T-helper 1 cell (primary cell): ENCODE measurements at places on chromosomes 6 and 20.

DNA sequence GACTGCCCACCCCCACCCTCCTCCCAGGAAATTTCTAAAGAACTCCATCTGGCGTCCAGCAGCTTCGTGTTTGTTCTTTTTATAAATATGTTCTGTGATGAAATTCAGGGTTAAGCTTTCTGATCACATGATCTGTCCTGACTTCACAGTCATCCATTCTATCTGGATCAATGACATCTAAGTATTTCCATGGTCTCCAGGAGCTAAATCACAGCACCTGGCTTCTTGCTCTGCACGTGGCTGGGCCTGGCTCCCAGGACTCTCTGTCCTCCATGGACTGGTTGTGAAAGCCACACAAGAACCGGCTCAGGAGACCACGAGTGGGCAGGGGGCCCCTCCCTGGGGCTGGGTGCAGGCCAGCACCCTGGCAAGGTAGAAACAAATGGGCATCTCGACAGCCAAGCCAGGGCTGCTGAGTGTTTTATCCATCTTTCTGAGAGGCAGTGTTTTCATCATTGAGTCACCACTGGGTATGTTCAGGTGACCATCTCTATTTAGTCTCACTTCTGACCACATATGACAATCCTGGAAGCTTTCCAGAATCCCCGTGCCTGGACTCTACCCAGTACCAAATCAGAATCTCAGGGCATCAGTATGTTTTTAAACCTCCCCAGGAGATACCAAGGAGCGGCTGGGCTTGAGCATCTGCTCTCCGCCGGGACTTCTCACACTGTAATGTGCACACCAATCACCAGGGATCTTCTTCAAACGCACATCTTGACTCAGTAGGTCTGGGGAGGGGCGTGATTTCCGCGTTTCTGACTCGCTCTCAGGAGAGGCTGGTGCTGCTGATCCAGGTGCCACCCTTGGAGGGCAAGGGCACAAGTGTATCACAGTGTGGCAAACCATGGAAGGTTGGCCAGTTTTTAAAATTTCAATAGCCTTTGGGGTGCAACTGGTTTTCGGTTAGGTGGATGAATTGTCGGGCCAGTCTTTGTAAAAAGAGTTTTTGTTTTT, 31.6 kb upstream of the PXDC1 start:
- DNase-seq = no peak

GRCh38 chr6:1562171-1562955, 47.4 kb upstream of the FOXC1 start:
- DNase-seq = no peak

DNA sequence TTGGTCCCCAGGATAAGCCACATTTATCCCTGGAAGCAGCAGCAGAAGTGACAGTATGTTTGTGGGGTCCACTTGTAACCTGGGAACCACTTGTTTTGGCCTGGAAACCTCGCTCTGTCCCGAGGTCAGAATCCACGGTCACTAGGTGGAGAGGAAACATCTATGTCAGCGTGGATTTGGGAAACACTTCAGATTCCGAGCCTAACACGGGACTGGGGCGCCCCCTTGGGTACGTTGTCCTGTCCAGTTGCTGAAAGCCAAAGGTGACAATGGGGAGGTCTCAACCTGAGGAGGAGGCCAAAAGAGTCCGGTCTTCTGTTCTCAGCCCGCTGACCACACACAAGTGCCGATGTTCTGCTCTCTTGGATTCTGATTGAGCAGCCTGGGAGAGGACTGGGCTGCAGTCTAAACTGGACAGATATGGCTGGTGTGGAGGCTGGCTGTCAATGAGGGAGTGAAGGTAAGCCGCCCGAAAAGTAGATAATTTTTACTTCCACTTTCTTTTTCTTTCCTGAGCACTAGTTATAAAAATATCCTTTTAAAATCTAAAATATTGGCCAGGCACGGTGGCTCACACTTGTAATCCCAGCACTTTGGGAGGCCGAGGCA, 4.9 kb upstream of the ZFP57 start:
- DNase-seq = no peak

- no peak for DNase-seq
Observed at GRCh38 chr6:146925846-146926245, 278.4 kb upstream of the STXBP5 start.

GRCh38 chr20:43691928-43692524, 25.1 kb downstream of the MYBL2 start:
- DNase-seq = peak; percentile 44

- DNase-seq = peak; percentile 78
Observed at GRCh38 chr20:25739615-25740320, 43.1 kb upstream of the ZNF337 start.

DNA sequence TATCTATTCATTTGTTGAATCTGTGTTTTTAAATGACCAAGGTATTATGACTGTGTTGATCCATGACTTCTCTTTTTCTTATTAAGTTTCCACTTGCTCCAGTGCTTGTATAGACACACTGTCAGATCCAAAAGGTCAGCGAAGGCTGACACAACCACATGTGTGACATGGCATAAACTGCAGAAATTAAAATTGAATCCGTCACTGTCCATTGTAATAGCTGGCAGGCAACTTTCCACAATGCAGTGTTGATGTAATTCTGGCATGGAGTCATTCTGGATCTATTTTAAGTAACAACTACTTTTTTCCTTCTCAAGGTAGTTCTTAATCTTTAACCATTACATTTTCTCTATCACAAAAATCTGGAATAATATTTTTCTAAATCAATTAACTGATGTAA, 145.3 kb downstream of the AIG1 start:
- no peak for DNase-seq

GRCh38 chr6:162533009-162533400, 194.6 kb downstream of the PRKN start:
- DNase-seq = no peak

- no peak for DNase-seq
Observed at GRCh38 chr20:41286240-41286851, 31.2 kb downstream of the ZHX3 start.

DNA sequence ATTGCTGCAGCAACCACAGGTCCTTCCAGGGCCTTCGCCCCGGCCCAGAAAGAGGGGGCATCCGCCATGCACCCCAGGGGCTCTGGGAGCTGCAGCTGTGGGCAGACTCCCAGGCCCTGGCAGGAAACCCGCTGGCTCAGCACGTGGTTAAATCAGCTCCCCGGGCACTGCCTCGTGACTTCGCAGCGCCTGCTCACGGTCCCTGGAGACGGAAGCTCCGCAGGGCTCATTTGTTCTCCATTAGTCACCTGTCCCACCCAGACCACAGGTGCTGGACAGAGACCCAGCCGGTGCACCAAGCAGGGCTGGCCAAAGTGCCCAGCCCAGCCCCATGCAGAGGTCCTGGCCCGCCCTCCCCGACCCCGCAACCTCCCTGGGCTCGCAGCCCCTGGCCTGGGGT, 14.7 kb downstream of the KCNQ2 start:
- no peak for DNase-seq

DNA sequence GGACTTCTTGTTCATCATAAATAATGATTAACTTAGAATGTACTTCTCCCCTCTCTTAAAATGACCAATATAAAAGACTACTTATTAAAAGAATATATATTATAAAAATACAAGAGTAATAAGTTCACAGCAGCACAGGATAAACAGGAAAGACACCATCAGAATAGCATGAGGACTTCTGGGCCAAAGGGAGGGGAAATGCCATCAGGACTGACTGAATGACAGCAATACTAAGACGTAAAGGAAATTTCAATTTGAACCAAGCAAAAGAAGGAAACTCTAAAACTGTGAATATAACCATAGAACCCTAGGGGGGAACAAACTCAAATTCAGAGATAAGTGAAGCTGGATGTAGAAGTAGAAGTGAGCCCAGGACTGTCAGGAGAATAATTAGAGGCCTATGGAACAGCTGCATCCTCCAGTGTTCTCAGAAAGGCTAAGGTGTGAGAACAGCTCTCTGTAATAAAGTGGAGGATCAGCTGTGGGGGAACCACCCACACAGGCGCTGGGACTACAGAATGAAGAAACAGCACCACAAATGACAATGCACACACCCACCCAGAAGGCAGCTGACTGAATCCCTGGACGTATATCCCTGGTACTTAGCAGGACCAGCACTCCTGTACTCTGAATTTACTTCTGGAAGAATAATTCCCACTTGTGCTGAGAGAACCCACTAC, 37.8 kb downstream of the ZHX3 start:
- DNase-seq = no peak

GRCh38 chr6:9089724-9090123, 654.4 kb upstream of the SLC35B3 start:
- DNase-seq = no peak

- no peak for DNase-seq
Observed at GRCh38 chr20:38825901-38826625, 20.6 kb downstream of the PPP1R16B start.

DNA sequence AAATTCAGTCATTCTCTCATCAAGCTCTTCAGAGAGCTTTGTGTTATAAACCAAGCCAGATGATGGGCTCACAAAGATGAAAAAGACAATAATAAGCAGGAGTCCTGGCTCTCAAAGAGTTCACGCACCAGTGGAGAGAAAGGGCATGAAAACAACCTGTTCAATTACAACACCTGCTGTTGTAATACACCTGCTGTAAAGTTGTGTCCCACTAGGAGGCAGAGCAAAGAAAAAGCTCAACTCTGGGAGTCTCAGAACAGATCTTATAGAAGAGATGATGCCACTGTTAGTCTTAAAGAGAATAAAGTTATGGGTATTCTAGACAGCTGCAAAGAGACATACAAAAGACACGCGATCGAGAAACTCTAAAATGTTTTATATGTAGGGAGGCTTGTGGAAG, 100.6 kb downstream of the DCDC2 start:
- DNase-seq = no peak

DNA sequence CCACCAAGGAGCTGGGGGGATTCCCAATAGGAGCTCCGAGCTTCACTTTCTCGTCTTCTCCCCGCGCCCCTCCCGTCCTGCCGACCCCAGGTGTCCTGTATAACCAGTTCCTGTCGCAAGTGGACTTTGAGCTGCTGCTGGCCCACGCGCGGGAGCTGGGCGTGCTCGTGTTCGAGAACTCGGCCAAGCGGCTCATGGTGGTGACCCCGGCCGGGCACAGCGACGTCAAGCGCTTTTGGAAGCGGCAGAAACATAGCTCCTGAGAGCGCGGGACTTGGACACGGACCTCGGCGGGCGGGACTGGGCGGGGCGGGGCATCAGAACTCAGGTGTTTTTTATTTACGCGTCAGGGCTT, 340 bp upstream of the VARS2 start:
- DNase-seq = no peak

GRCh38 chr6:53975941-53976615, 135.2 kb upstream of the MLIP start:
- no peak for DNase-seq

GRCh38 chr6:8888468-8888867, 453.1 kb upstream of the SLC35B3 start:
- no peak for DNase-seq

- peak; percentile 46 for DNase-seq
Observed at GRCh38 chr6:105994118-105994590, 92.0 kb upstream of the PRDM1 start.

DNA sequence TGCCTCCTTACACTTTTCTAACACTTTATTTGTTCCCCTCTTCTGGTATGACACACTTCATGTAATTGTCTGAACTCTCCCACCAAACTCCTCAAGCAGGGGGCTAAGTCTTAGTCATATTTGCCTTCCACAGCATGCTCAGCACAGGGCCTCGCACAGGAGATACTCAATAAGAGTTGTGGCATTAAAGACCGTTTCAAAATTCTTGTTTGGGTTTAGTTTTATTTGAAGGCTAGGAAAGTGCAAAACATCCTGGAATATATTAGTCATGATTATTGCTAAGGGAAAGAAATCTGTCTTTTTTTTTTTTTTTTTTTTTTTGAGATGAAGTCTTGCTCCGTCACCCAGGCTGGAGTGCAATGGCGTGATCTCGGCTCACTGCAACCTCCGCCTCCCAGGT, 137.6 kb upstream of the ECI2 start:
- DNase-seq = no peak

GRCh38 chr6:97437087-97437486, 154.1 kb upstream of the MMS22L start:
- DNase-seq = no peak

GRCh38 chr6:68372991-68373390, 262.1 kb upstream of the ADGRB3 start:
- no peak for DNase-seq

DNA sequence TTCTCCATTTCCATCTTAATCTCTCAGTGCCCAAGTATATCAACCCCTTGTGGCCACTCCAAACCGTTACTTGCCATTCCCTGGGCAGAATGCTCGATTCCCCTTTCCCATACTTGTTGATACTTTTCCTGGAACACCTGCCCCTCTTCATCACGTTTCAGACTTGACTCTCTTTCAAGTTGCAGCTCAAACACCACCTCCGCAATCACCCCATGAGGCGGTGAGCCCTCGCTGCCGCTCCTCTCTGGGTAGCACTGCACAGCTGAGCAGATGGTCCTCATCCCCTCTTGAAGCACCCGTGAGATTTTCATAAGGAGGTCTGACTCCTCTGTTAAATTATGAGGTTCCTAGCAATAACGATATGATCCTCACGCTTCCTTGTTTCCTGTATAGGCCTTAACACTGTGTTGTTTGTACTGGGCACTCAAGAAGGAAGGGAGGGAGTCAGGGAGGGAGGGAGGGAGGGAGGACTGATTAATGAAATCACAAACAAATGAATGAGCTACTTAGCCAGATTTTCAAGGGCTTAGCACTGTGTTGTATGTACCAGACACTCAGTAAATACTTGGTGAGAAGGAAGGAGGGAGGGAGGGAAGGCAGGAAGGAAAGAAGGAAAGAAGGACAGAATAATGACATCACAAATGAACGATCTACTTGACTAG, 8.0 kb upstream of the UQCC2 start:
- no peak for DNase-seq

- no peak for DNase-seq
Observed at GRCh38 chr6:68235326-68235784, 399.7 kb upstream of the ADGRB3 start.

DNA sequence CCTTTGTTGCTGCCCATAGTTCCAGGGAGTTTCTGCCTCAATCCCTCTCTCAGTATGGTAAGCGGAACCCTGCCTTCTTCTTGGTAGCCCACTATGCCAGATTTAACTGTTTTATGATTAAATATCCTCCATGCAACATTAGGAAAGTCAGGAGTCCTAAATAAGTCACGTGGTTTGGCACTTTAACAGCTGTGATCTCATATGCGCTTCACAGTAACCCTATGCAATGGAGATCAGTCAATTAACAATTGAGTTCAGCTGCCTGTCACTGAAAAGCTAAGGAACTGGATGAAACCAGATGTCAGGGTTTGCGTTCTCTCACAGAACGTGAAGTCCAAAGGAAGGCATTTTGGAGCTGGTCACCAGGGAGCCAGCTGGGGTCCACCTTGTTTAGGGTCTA, 81.6 kb downstream of the PSMB1 start:
- no peak for DNase-seq

DNA sequence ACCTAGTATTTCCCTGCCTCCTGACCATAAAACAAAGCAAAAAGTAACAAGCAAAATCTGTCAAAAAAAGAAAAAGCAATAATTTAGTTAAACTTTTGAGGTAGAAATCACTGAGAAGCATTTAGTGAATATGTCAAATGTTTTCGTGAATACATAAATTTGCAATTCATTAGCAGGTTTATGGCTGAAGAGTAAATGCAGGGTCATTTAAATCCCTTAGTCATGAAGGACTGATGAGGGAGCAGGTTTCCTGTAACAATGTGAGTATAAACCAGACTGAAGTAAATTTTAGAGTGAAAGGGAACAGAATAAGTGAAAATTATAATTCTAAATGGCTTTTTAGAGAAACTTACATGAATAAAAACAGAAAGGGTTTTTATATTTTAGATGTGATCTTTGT, 313.5 kb upstream of the MANEA start:
- no peak for DNase-seq
